ENCODE measurements at places on chromosomes 13 and 19.

- DNase-seq, result no peak
These were observed 1.3 kb downstream of the HNRNPL start for GRCh38 chr19:38848299-38849146.

DNA sequence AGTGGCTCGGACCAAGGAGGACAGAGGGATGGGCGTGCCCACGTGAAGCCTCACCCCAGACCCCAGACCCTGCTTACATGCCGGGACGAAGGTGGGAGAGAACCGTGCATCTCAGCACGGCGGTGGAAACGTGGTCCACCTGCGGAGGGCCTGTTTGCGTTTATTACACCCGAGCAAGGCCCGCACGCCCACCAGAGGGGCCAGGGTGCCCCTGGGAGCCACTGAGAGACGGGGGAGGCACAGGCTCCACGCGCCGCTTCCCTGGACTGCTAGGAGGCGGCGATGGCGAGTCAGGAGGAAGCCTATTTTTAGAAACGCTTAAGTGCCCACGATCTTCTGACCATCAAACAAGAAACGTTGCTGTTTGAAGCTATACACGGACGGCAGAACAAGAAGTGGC, 80.7 kb downstream of the ATP11A start:
- DNase-seq, result no peak

DNA sequence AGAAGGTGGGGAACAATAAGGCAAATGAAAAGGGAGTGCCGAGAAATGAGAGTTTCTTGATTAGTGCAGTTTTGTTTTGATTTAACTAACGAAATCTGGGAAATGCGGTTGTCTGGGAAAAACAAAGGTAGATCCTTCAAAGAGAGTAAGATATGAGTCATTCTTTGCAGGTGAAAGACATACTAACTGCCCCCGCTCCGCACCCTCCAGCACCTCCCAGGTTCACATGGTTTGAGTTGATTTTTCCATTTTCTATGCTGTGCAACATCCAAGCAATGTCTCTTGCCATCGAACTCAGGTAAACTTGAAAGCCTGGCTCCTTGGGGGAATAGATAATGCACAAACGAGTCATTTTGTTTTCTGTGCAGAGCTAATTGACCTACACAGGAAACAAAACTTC, 84.1 kb upstream of the KLF12 start:
- DNase-seq, result no peak

GRCh38 chr13:49042476-49042875, 66.8 kb downstream of the FNDC3A start:
- DNase-seq, result no peak

DNA sequence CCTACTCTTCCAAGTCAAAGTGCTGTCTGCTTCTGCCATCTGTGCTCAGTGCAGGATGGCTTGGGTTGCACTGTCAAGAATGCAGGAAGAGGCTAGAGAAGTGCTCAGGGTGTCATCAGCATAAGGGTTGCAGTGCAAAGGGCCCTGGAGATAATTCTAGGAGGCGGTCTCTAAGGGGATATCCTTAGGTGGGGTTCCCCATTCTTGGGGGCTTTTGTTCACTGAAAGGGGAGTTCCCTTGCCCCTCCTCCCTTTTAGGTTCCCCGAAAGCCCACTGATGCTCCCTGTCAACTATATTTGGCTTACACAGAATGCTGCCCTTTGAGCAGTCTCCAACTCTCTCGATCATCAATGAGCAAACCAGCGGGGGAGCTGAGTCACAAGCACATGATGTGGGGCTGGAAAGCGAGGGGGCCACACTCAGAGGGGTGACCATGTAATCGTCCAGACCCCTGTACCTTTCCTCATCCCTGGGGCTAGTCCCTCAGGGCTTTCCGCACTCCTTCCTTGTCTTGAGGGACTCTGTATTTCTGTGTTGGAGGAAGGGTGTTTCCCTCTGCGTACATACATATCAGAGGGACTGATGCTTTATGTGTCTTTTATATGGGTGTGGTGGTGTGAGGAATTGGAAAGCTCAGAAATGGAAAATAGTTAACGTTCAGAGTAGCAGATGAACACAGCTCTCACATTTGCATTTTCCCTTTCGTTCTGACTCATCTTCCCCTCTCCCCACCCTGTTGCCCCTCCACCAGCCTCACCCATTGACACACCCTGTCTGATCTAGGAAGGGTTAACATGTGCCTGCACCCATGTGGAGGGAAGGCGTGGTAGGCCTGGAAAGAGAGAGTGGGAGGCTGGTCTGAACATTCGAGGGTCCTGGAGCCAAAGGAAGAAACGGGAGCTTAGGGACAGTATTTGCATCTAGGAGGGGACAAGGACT, 6.7 kb downstream of the ZBTB32 start:
- DNase-seq, result peak; percentile 58

DNA sequence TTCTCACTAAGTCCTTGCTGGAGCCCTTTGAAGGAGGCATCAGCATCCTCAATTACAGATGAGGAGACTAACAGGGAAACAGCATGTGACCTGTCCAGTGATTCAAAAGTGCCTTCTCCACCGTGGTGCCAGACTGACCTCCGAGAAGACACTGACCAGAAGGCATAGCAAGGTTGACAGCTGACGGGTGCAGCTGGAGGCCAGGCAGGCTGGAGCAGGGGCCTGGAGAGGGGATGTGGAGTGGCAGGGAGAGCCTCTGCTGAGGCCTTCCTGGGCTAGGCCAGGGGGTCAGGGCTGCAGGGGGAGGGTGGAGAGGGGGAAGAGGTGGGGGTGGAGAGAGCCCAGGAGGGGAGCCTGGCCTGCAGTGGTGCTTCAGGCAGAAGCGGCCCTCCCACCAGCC, 66.3 kb downstream of the KCTD15 start:
- no peak for DNase-seq

GRCh38 chr13:43528992-43529391, 257.8 kb downstream of the ENOX1 start:
- DNase-seq, result no peak

DNA sequence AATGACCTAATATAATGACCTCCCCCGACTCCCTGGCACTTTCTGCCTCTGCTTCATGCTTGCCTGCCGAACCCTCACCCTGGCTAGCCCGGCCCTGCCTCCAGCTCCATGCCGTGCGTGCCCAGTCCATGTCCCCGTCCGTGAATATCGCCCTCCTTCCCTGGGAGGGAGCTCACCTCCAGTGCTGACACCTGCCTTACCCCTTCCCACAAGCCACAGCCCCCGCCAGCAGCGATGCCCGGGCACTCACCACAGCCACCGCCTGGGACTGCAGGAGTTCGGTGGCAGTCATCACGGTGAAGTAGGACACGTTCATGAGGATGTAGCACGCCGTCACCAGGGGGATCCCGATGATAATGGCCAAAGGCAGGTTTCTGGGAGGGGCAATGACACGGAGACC, 10.0 kb downstream of the SLC7A9 start:
- no peak for DNase-seq

DNA sequence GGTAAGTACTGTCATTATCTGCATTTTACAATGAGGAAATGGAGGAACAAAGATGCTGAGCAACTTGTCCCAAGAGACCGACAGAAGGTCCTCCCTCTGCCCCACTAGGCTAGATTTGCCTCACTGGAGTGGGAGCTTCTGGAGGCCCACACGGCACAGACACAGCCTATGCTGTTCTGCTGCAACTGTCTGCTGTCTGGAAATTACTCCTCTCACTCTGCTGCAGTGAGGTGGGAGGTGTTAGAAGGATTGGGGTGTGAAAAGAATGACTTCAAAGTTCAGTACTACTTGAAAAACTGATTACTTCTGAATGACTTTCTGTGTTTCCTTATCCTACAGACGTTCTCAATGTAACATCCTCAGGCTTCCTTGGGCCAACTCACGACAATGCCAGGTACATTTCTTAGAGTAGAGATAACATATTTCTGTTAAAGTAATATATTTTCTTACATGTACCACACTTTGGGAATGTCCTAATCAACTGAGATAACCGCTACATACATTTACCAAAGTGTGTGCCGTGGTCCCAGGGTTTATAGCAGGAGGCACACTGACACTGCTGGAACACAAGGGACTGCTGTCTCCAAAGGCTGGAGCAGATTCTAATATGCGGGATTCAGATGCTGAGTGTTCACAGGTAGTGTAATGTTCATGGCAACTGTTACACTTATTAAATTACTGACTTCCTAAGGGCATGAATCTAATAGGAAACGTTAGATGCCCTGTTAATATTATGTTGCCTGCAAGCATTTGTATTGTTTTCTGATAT, 53.5 kb upstream of the WASF3 start:
- no peak for DNase-seq

DNA sequence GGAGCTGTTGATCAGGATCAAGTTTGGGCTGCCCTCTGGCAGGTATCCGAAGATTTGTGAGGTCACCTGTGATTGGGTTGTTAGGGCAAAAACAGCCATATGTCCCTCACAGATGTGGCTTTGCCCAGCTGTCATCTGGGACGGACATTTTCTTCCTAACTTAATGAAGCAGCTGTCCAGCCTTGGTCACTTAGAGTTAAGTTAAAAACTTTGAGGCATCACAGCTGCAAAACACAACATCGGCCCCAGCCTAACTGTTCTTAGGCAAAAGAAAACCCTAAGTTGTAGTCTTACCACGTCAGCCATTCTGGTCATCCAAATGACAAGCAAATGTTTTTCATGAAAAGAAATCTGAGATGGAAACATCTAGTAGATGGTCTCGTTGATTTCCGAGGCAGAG, 318.4 kb downstream of the DCLK1 start:
- DNase-seq, result no peak

DNA sequence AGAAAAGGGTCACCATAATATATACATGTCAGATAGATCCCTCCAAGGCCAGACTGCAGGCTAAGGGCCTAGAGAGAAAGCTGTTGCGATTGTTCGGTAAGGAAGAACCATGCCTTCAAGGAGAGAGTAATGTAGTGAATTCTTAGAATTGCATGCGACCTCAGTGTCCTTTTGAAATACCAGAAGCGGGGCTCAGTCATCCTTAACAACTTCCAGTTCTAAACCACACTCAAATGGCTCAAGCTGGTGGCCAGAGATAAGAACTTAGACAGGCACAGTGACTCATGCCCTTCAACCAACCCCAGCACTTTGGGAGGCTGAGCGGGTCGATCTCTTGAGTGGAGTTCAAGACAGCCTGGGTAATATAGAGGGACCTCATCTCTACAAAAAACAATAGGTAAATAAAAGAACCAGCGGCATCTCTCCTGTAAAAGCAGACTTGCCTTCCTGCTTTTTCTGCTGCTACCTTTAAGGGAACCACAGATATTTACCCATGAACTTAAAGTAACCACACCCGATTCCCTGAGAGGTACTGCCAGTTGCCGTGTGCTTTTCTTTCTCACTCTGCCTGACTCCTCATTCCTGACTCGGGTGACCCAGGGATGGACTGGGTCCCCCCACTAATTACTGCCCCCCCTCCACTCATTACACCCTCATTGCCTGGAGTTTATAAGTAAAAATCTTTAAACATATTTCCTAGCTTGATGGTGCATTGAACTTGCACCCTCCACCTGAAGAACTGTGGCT, 15.4 kb upstream of the SIGLEC6 start:
- DNase-seq, result no peak

DNA sequence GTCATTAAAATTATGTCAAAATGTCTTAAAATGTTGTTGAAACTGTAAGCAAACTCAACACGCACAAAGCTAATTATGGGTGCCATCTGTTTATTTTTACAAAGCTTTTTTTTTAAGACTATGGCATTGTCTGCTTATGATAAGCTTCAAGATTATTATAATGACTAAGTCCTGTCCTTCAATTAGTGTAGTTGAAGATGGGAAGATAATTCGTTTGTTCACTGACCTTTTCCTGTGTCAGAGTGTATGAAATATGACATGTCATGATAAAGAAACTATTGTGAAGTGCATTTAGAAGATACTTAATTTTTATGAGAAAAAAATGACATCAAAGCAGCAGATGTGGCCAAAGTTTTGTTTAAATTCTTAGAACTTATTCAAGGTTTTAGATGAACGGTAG, 211.3 kb downstream of the PCCA start:
- no peak for DNase-seq

- peak; percentile 81 for DNase-seq
These were observed 19.3 kb downstream of the GNA15 start for GRCh38 chr19:3154957-3155736.

DNA sequence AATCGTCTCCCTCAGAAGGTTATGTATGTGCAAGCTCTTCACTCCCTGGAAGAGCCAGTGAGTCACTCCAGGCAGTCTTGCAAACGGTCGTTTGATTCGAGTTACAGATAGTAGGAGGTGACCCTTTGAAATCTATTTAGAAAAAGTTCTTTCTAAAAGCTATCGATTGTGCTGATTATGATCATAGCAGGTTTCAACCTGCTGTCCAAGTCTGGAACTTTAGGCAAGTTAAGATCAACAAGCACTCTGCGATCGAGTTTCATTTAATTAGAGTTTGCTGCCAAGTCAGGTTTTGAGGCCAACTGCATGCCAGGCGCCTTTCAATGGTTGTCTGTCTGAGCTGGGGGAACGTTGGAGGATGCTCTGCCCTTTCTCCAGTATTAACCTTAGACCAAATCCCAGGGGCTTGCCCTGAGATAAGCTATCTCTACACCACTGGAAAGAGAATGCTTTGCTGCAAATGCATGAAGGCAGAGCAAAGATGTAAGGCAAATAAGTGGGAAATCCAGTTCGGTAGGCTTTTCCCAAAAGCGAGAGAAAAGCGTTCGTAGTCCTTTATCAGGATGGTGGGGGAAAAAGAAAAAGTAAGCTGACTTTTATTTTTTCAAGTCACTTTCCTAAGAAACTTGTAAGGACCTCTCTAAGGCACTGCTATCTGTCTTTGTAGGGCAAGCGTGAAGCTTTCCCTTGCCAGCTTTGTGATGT, 287.5 kb downstream of the ATP8A2 start:
- DNase-seq, result no peak

DNA sequence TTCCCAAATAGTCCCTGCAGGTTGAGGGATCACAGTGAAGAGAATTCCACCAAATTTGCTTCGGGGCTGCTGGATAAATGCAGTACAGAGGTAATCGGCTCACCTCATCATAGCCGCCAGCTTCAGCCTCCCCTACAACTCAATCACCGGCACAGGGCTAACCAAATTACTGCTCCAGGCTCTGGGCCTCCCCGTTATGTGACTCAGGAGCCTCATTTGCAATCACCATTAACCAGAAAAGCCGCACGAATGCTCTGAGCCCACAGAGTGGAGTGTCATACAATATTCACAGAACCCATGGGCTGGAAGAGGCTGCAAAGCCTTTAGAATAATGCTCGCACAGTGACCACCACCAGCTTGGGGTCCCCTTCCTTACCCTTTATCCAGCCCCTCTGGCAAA, 4.9 kb downstream of the SIAH3 start:
- no peak for DNase-seq

- DNase-seq, result no peak
These were observed 3.5 kb upstream of the ZFP82 start for GRCh38 chr19:36421749-36422481.

- no peak for DNase-seq
These were observed 3.7 kb upstream of the ZNF444 start for GRCh38 chr19:56137405-56137804.

- no peak for DNase-seq
These were observed 57.6 kb downstream of the COL4A1 start for GRCh38 chr13:110249326-110249725.

DNA sequence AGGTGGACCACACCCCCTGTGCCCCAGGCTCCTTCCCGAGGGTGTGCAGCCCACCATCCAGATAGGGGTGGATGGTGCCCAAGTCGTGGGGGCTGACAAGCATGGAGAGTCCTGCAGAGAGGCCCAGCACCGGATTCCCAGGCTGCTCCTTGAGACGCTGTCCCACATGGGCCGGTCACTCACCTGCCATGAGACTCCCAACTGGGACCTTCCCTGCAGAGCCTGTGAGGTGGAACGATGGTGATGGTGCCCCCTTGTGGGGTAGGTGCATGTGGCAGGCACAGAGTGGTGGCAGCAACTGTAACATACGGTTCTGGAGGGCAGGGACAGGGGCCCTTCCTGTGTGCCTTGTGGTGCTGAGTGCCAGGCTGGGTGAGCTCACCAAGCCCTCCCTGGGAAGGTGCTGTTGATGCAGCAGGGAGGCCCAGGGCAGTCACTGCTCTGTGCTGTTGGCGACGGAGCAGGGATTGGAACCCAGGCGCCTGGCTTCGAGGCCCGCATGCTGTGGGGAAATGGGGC, 33.1 kb downstream of the PPP1R37 start:
- DNase-seq, result peak; percentile 24
